ENCODE measurements at places on chromosomes 13 and 19. TPM values are rescaled to one million over a fixed set of nuclear protein-coding genes. Genes with fewer than 3 reads are reported as not detected.

ERICH6B gene
- total RNA-seq: not detected

ZNF613 gene
- 9.0 TPM for total RNA-seq

ADGRE1 gene
- total RNA-seq: not detected

ZNF599 gene
- total RNA-seq: 5.5 TPM

KLK4 gene
- total RNA-seq: not detected

C19orf81 gene
- total RNA-seq: not detected

ZNF540 gene
- total RNA-seq: 1.2 TPM

CDX2 gene
- not detected for total RNA-seq

PPP5C gene
- 35.1 TPM for total RNA-seq

EBI3 gene
- total RNA-seq: not detected

CBARP gene
- total RNA-seq: 3.6 TPM

All from articular chondrocyte of knee joint (primary cell).